Prostate gland (tissue), 2 donors: ENCODE measurements at places on chromosomes 11 and 22. TPM values are rescaled to one million over a fixed set of nuclear protein-coding genes. Genes with fewer than 3 reads are reported as not detected.

Gene PRAME
- not detected for total RNA-seq

Gene BIK
- total RNA-seq = 68.4 TPM

Gene XKR3
- 0.74 TPM for total RNA-seq

Gene CSF2RB
- total RNA-seq = 3.2 TPM

DNA sequence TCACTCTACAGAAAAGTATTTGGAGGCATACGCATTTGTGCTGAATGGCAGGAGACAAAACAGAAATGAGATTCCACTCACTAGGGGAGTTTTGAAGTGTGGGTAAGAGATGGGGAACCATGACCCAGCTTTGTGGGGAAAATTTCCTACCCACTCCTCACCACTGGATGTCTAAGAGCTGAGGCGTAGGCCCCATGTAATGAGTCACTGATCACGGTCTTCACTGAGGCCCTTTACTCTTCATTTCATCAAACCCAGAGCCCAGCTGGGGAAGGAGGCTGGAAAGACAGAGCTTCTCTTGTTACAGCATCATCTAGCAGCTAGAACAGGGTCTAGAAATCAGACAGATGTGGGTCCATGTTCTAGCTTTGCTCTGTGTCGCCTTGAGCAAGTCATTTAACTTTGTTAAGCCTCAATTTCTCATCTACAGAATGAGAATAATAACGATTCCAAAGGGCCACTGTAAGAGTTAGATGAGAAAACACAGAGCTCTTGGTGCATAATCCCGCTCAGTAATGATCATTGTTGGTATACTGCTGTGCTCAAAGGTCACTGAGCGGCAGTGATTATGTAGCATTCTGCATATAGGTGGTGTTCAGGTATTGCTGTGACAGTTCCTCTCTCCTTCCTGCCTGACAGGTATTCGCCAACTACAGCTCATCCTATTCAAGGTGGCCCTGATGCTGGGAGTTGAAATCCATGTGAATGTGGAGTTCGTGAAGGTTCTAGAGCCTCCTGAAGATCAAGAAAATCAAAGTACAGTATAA is 97.2 kb downstream of the MICAL2 start:
- no peaks in the 10 kb centered on the region for H3K27me3 ChIP-seq
- no peaks in the 10 kb centered on the region for H3K4me1 ChIP-seq
- no peak overlapping the region for H3K4me3 ChIP-seq
- no peak overlapping the region for H3K27ac ChIP-seq
- DNase-seq = no peak

DNA sequence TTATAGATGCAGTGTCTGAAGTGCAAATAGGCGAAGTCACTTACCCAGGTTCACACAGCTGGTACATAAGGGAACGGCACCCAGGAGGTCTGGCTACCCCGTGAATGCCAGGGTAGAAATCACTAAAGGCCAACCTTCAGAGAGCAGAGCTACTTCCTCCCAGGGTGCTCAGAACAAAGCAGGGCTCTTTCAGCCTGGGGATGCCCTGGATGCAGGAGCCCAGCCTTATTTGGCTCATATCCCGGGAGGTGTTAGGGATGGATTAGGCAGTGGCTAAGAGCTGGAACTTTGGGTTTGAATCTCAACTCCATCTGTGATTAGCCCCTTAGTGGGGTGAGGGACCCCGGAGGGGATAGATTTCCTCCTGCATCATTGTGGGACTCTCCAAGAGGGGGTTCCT is 33.1 kb upstream of the ASPHD2 start:
- H3K27me3 ChIP-seq = no peaks in the 10 kb centered on the region
- no peak for DNase-seq
- no peaks in the 10 kb centered on the region for H3K4me1 ChIP-seq
- H3K27ac ChIP-seq = no peak overlapping the region
- H3K4me3 ChIP-seq = no peak overlapping the region

DNA sequence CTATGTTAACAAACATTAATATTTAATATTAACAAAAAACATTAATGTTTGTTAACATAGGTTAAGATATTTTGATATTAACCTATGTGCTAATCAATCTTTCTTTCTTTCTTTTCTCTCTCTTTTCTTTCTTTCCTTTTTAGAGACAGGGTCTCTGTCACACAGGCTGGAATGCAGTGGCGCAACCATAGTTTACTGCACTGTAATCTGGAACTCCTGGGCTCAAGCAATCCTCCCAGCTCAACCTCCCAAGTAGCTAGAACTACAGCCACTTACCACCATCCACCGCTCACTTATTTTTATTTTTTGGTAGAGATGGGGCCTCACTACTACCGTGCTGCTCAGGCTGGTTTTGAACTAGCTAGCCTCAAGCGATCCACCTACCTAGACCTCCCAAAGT is 13.2 kb downstream of the SIK3 start:
- H3K4me3 ChIP-seq = no peak overlapping the region
- H3K4me1 ChIP-seq = no peaks in the 10 kb centered on the region
- H3K27me3 ChIP-seq = no peaks in the 10 kb centered on the region
- no peak for DNase-seq
- H3K27ac ChIP-seq = no peak overlapping the region

DNA sequence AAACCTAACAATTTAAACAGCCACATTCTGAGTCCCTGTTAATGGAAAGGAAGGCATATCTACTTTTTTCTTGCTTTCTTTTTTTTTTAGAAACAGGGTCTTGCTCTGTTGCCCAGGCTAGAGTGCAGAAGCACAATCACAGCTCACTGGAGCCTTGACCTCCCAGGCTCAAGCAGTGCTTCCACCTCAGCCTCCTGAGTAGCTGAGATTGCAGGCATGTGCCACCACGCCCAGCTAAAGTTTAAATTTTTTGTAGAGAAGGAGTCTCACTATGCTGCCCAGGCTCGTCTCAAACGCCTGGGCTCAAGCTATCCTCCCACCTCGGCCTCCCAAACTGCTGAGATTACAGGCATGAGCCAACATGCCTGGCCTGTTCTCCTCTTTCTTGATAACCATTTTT is 25.4 kb downstream of the ARFGAP3 start:
- DNase-seq = no peak
- H3K36me3 ChIP-seq = no peaks in the 10 kb centered on the region
- H3K27ac ChIP-seq = no peak overlapping the region

DNA sequence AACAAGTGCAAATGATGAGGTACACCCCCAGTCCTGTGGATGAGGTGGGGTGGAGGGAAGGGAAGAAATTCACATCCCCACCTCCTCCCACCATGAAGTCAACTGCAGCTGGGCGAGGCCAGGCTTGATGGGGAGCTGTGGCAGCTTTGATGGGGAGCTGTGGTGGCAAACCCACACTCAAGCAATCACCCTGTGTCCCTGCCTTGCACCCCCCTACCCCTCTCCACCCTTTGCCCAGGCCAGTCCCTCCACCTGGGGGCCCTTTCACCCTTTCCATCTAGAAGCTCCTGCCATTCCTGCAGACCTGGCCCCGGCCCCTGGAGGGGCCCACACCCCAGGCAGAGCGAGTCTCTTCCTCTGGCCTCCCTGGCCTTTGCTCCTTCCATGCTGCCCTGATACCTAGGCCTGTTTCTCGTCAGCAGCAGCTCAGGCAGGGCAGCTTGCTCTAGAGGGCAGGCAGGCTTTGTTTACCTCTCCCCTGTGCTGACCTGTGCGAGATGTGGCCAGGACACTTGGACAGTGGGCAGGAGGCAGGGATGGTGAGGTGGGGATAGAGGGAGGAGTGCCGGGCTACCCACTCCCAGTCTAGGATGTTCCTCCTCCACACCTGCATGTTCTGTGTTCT is 4.5 kb upstream of the FGF3 start:
- H3K4me1 ChIP-seq = no peaks in the 10 kb centered on the region
- no peaks in the 10 kb centered on the region for H3K36me3 ChIP-seq
- H3K27ac ChIP-seq = no peak overlapping the region
- no peak for DNase-seq

- no peak for DNase-seq
- no peaks in the 10 kb centered on the region for H3K27me3 ChIP-seq
- H3K36me3 ChIP-seq = no peaks in the 10 kb centered on the region
- H3K4me1 ChIP-seq = no peaks in the 10 kb centered on the region
These were observed at the start of gene TCN1 for GRCh38 chr11:59866397-59866796. TCN1 (minus strand) TSS chr11:59866487; CDS start chr11:59866470, 17 bp downstream.
